ENCODE measurements at places on chromosomes 2 and 18. TPM values are rescaled to one million over a fixed set of nuclear protein-coding genes. Genes with fewer than 3 reads are reported as not detected.

- DNase-seq = no peak
These were observed 16.9 kb upstream of the PAIP2B start for GRCh38 chr2:71243634-71244301.

- no peak for DNase-seq
These were observed 461.7 kb downstream of the STK39 start for GRCh38 chr2:167785606-167786216.

The RGPD5 gene
- 55.7 TPM for total RNA-seq

GRCh38 chr2:2530334-2530733, 199.3 kb upstream of the MYT1L start:
- DNase-seq = no peak

GRCh38 chr2:181037922-181038321, 57.5 kb downstream of the UBE2E3 start:
- DNase-seq = no peak

The TMEM127 gene
- 28.8 TPM for total RNA-seq

DNA sequence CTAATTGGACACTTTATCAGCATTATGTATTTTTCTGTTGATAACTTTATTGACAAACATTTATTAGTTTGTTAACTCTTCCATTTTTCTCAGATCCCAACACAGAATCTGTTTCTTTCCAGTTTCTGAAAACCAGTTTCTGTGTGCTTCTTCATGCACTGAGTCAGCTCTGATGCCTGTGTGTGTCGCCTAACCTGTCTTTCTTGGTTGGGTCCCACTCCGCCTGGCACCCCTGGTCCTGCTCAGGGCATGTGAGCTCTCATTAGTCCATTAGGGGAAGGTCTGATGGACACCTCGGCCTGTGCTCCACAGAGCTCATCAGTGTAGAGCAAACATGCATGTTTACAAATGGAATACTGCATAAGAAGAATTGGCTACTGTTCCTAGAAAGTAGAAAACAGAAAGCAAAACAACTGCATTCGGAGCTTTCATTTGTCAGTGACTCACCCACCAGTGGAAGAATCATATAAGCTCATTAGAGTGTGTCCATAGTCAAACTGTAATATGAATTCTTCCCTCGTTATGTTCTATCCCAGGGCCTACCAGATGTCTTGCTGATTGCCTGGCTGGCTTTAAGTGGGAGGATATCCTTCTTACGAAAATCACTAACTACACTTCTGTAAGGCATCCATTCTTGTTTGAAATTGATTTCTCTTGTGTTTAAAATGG, 137.7 kb downstream of the SNTG2 start:
- no peak for DNase-seq

DNA sequence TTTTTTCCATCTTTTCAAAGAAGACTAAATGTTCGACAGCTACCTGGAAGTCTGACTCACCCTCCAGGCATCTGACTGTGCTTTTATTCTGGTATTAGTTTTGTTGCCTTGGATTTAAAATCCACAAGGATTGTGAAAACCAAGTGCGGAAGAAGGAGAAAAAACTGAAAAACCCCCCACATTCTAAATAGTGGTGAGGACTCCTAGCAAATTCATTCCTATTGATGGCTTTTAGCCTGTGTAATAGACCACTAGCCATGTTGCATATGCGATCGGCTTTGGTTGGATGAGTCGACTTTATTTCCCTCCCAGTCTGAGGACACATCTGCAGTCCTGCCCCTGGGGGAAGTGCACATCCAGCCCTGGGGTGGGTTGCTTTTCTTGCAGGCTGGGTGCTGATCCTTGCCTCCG, 16.9 kb downstream of the LDLRAD4 start:
- no peak for DNase-seq

DNA sequence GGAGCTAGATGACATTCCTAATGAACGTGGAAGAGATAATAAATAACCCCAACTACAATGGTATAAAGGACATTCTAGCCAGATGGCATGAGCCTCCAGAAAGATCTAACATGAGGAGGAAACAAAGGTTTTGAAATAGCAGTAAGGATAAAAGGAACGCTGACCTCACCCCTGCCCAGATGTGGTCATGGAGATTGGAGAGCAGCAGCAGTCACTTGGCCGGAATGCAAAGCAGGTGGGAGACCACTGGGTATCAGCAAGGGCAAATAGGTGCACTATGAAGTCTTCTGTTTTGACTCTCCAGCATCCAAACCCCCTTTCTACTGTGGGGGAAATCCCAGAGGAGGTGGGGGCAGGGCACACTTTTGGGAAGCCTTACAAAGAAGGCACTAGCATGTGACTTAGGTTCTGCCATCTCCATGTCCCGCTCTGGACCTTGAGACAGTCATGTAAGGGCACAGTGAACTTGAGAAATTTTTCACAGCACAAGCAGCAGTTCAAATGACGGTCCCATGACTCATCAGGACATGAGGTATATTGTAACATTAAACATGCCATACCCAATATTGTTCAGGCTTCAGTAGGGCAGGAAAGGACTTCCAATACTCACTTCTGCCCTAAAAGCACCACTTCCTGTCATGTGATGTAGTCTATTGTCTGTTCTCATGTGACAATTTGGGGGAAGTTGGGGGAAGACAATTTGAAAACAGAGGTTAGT, 55.2 kb downstream of the METTL4 start:
- no peak for DNase-seq
